ENCODE measurements at places on chromosomes 1 and 21. TPM values are rescaled to one million over a fixed set of nuclear protein-coding genes. Genes with fewer than 3 reads are reported as not detected.

- DNase-seq = no peak
Observed at GRCh38 chr1:33328817-33329216, 7.9 kb upstream of the A3GALT2 start.

DNA sequence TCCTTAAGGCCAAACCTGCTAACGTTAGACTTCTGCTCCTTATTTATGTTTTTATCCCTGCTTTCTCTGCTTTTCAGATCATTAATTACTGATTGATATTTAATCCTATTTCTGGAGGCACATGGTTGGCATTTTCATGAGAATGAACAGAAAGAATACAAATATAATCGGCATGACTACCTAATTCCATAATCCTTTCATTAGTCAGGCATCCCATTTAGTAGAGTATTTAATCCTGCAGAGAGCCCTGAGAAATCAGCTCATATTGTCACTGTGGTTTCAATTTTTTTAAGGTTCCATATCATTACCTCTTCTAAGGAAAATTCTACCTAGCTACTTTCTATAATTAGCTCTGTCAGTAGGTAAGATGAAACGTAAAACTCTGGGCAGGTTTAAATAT is 238.8 kb downstream of the NCAM2 start:
- DNase-seq = no peak

DNA sequence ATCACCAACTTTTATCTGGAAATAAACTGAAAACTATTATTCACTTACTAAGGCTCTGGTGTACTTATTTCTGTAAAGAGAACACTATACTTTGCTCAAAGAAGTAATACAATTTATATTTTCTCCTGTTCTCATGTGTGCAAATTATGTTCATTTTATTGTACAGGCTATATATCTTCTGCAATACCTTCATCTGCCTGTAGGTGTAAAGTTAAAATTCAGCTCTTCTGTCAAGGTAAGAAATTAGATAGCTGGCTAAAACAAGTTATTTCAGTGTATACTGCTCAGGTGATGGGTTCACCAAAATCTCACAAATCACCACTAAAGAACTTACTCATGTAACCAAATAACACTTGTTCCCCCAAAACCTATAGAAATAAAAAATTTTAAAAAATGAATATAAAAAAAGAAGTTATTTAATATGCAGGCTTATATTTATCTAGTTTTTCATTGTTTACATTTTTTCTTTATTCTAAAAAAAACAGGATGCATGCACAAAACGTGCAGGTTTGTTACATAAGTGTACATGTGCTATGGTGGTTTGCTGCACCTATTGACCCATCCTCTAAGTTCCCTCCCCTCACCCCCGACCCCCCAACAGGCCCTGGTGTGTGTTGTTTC is 81.5 kb downstream of the PTGER3 start:
- DNase-seq = no peak

- DNase-seq = no peak
Observed at GRCh38 chr1:16385659-16386453, 18.8 kb downstream of the SZRD1 start.

Gene RAB42
- total RNA-seq = 1.5 TPM

Measured in left ventricle myocardium superior (tissue), 1 donor.